ELR (cell line): ENCODE measurements at places on chromosomes 13 and 19.

DNA sequence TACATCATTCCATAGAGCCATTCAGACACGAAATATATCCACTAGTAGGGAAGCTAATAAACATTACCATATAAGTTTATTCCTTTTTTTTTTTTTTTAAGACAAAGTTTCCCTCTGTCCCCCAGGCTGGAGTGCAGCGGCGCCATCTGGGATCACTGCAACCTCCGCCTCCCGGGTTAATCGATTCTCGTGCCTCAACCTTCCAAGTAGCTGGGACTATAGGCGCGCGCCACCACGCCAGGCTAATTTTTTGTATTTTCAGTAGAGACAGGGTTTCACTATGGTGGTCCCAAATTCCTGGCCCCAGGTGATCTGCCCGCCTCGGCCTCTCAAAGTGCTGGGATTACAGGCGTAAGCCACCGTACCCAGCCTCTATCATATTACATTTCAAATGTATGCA is 612 bp upstream of the ZNF154 start:
- DNase-seq = no peak

DNA sequence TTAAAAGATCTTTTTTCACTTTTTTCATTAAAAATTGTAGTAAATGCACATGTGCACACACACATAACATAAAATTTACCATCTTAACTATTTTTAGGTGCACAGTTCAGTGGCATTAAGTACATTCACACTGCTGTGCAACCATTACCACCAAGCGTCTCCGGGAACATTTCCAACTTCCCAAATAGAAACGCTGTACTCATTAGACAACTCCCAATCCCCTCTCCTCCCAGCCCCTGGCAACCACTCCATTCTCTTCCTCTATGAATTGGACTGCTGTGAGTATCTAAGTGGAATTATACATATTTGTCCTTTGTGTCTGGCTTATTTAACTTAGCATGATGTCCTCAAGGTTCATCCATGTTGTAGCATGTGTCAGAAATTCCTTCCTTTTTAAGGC is 11.6 kb downstream of the GJB2 start:
- DNase-seq = no peak

- DNase-seq = peak; percentile 15
Measured at GRCh38 chr19:39645800-39646411, 9.8 kb upstream of the LGALS16 start.

DNA sequence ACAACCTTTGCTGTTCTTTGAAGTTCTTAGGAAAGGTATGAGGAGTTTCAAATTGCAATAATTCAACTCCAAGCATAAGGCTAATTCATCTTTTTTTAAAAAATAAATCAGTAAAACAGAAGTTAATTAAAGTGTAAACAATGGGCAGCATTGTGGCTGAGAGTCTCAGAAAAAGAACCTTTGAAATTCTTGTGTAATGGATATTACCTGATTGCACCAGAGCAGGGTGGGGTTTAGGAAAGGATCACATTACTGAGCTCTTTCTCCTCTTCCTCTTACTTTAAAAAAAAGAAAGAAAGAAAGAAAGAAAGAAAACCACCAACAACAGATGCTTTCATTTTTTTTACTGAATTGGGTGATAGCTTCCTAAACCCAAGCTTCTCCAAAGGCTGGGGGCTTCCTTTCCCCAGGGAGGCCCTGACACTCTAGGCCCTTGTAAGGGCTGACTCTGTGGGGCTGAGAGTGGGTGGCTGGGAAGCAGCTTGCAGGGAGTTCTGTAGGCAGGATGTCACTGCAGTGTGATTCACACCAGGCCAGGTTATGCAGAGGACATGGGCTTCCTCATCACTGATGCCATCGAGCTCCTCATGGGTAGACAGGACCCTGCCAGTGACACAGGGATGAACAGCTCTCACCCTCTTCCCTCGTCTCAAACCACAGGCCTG is 564.5 kb downstream of the FGF9 start:
- no peak for DNase-seq

DNA sequence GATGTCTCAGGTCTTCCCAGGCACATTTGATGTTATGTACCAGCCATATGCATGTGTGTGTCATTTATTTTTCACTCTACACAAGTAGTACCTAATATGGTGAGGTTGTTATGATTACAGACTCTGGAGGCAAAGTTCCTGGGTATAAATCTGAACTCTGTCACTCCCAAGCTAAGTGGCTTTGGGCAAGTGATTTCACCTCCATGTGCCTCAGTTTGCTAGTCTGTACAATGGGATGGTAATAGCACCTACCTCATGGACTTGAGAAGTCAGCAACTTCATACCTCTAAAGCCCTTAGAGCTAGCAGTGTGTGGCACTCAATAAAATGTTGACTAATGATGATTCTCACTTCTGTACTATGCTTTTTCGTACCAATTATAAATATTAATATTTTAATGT is 3.9 kb upstream of the CATSPERG start:
- no peak for DNase-seq

DNA sequence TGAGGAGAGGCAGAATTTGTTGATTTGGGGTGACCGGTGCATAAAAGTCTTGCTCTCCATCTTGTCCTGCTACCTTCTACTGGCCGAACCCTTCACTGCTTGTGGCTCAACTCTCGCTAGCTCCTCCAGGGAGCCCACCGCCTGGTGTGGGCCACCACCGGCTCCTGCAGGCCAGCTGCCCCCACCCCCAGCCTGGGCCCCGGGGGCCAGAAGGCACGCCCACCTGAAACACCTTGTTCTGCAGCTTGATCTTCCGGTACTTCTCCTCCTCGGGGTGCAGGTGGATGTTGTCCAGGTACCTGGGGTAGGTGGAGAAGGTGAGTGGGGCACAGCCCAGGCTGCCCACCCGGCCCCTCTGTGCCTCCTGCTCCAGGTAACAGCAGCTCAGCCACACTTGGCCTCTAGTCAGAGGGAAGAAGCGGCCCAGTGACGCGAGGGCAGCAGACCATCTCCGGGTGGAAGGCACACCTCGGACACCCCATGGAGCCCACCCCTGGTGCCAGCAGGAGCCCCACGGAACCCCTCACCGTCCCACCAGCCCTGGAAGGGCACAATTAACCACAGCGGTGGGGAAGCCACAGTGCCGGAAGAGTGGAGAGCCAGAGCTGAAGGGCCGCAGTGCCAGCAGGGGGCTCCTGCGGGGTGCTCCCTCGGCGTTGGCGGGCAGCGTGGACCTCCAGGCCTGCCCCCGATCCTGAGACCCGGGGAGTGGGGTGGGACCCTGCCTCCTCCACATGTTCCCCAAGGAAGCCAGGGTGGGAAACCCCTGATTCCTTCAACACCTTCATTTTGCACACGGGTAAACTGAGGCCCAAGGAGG is 10.1 kb downstream of the UBXN6 start:
- DNase-seq = no peak

GRCh38 chr13:61253105-61253877 is 162.4 kb downstream of the PCDH20 start:
- no peak for DNase-seq
